Central memory CD4-positive, alpha-beta T cell (primary cell): ENCODE measurements at places on chromosomes 2 and 18.

DNA sequence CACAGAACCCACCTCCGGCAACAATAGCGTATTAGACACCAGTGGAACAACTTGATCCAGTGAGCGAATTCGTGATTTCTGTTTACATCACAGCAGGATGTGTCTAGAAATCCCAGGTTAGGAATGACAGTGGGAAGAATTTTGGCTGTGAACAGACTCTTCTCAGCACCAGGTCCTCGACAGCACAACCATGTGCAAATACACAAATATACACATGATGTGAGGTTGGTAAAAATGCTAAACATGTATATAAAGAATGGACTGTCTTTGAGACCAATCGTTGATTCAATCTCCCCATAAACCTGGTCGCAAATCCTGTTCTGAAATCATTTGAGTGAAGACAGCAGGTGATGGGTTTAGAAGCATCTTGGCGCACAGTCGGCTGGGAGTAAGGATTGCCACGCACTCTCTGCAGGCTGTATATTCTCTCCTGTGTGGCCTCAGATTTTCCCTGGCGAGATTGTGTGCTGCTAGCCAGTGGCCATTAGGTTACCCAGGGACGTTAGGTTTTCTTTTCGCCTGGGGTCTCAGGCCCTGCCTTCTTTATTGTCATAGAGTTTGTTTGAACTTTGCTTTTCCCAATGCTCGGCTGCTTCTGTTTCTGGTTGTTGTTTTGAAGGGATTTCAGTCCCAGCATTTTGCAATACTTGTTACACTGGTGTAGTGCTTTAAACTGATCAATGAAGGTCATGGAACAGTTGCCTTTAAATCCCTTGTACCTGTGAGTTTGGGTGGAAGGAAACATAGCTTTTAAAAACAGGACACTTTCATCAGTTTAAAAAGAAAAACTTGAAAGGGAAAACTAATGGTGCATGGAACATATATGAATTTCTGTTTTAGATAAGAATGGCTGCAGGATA lies 147.3 kb downstream of the ALPK2 start:
- no peak for DNase-seq

GRCh38 chr2:212777020-212777491 lies 238.5 kb upstream of the ERBB4 start:
- peak; percentile 7 for DNase-seq

DNA sequence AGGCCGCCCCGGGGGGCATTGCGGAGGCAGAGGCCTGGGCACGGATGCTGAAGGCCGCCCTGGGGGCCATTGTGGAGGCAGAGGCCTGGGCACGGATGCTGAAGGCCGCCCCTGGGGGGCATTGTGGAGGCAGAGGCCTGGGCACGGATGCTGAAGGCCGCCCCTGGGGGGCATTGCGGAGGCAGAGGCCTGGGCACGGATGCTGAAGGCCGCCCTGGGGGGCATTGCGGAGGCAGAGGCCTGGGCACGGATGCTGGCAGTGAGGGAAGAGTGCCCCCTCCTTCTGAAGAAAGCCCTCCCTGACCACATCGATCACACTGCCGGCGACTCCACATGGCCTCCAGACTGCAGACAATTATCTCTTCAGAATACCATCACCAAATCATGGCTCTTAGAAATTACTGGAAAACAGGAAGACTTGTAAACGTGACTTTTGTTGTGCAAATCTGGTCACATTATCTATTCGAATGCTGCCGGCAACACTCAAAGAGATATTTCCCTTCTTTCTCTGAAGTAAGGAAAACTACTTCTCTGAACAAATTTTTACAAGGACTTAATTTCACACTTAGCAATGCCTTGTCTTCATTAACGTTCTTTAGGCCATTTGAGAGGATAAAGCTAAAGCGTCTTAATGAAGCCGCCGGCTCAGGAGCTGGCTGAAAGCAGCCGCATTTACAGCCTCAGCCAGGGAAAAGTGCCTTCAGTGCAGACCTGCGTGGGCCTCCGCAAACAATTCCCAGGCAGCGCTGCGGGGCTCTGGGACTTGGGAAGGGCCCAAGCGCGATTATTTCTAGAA lies 18.1 kb upstream of the SNTG2 start:
- DNase-seq = no peak

GRCh38 chr2:39796134-39796533 lies 17.1 kb upstream of the THUMPD2 start:
- DNase-seq = no peak

DNA sequence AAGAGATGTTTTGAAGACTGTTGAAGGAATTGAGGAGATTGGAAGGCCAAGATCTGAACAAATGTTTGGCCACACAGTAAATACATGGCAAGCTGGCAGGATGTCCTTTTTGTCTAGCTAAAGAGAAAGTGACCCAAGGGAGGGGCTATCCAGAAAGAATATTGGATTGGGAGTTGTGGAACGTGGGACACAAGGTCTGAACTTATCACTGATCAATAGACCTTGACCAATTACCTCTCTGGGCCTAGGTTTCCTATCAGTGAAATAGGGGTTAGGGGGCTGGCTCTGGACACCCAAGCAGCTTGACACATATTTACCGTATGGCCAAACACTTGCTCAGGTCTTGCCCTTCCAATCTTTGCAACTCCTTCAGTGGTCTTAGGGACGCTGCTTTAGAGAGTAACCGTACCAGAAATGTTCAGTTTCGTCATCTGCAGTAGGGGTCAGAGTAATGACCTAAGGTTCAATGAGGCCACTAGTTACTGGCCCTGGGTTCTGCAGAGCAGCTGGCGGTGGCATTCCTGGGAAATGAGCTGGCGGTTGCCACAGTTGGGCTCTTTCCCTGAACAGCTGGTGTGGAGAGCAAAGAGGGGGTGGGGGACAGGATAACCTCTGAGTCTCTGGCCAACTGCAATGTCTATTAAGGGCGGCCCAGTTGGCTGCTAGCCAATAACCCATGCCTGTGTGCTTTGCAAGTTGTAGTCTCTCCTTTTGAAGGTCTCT lies 70.1 kb upstream of the STPG4 start:
- no peak for DNase-seq

- no peak for DNase-seq
These were observed 105.8 kb downstream of the ARHGAP28 start for GRCh38 chr18:6835345-6835744.

DNA sequence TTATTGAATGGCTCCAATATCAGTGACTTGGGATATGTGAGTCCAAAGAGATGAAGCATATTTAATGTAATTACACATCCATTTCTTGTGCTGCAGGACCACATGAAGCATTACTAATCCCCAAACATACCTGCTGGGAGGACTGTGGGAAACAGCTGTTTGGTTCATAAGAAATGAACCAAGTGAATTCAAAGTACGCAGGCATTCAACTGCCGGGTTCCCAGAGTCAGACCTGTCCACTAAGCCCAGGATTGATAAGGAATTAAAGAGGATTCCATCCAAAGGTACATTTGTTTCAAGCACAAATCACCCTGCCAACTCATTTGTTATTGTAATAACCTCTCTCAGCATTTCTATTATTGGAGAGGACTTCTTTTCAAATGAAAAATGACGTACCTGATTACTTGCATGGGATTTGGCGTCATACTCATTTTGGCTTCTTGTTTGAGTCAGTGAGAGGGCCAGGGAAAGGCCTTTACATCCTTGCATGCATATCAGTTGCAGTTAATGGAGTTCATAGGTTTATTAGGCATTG lies 230.7 kb downstream of the TXNL1 start:
- no peak for DNase-seq

DNA sequence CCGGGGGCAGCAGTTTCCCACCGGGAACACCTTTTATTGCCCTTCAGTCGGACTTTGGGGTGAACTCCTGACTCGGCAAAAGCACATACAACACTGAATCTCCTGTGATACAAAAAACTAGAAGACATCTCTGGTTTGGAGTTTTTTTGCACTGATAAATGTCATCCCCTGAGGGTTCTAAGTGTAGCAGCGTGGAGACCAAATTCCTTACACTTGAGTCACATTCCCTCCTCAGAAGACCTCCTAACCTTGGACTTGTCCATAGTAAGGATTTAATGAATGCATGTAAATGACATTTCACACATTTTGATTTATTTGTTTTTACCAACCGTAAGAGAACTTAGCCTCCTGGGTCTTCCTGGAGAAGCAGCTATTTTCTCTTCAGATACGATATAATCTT lies 54.0 kb upstream of the GPR45 start:
- DNase-seq = no peak

GRCh38 chr2:172288603-172289002 lies 138.8 kb upstream of the ITGA6 start:
- peak; percentile 38 for DNase-seq

DNA sequence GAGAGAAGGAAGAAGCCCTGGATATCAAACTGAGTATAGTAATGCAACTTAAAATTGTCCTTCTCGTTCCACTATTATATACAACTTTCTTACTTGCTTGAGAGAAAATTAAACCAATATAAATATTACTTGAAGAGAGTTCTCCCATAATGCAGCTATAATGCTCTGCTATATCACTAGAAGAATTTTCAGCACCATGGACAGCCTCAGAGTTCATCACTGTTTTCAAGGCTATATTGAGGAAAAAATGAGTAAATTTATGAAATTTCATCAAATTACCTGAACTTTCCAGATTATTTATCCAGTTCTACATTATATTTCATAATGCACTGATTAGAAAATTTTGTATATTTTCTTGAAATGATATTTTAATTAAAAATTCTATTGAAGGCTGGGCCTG lies 1053.5 kb upstream of the FAM98A start:
- DNase-seq = no peak

DNA sequence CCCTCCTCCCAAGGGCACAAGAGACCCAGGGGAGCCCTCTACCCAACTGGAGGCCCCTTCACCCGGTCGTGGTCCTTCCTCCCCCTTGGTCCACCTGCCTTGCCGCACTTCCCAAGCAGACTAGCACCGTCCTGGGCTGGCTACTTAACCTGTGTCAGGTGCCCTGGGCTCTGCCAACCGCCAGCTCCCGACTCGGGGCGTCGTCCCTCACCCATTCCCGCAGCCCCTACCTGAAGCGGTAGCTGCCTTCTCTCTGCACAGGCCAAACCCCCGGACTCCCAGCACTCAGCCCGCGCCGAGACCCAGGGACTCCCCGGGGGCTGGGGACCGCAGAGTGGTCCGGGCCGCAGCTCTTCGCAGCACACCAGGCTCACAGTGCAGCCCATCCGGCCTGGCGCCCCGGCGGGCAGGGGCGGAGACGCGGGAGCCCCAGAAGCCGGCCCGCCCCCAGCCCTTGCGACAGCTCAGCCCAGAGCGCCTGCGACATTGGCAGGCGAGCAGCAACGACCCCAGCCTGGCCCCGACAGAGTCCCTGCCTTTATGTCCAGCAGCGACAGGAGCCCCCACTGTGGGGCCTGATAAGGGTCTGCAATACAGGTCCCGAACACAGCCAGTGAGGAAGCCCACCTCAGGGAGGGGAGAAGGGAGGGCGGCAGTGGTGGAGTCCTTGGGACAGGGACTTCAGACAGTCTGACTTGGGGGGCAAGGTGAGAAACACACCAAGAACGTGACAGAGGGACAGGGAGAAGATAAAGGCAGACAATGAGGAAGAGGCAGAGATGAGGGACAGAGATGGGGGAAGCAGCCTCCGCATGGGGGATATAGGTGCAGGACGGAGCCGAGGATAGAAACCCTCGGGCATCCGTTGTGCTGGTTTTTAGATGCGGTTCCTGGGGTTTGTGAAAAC lies 31.0 kb upstream of the TNS1 start:
- DNase-seq = no peak

- DNase-seq = no peak
These were observed 508.5 kb downstream of the PID1 start for GRCh38 chr2:228762565-228762964.

- DNase-seq = no peak
These were observed 203.2 kb upstream of the CYP26B1 start for GRCh38 chr2:72350852-72351251.

- no peak for DNase-seq
These were observed 15.5 kb downstream of the CYP1B1 start for GRCh38 chr2:38060236-38061018.

GRCh38 chr2:30491225-30491624 lies 44.2 kb downstream of the LCLAT1 start:
- no peak for DNase-seq

DNA sequence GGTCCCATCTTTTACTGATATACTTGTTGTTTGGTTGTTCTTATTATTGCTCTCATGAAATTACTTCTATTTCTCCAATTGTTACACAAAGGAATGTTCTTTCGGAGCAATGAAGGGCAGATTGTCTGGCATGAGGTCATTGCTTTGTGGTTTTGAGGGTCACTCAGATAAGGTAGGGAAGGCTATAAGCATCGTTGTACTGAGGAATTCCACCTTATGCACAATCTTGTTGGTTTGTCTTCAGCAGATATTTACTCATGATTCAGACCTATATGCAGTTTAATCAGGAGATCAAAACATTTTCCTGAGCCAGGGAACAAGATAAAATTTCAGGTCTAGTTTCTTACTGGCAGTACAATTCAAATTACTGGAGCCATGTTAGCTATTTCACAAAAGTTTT lies 163.0 kb upstream of the SPHKAP start:
- DNase-seq = no peak

DNA sequence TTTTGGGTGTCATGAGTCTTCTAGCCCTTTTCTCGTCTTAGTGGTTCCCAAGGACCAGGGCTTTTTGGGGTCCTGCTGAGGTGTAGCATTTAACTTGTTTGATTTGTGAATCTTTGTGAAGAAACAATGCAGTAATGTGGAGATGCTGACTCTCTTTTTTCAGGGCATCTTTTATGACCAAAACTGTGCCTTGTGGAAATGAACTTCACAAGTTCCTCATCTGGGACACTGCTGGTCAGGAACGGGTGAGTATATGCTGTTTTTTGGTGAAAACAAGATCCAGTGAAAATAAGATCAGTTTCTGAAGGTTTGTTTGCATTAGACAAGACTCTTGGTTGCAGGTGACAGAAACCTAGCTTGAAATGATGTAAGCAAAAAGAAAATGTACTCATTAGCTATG lies 83.9 kb downstream of the RAB31 start:
- DNase-seq = no peak

- peak; percentile 56 for DNase-seq
These were observed at the start of gene MTA3 for GRCh38 chr2:42568401-42569115. TSS of gene MTA3 (plus strand) at chr2:42568632. CDS start at chr2:42568746, 114 bp downstream.

DNA sequence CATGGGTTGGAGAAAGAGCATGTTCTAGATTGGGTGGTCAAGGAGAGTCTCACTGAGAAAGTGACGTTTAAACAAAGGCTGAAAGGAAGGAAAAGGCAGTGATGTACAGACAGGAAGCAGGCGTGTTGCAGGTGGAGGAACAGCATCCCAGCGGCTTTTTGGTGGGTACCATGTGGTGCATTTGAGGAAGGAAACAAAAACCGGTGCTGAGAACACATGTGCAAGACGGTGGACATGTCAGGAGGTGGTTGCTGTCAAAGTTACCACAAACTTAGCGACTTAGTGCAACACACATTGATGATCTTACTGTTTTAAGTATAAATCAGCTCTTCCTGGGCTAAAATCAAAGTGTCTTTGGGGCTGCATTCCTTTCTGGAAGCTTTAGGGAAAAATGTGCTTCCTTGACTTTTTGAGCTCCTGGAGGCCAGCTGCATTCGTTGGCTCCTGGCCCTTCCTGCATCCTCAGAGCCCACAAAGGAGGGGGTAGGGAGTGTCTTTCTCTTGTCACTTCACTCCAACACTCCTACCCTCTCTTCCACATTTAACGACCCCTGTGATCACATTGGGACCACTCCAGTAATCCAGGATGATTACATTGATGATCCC lies 380.6 kb downstream of the FBXO15 start:
- no peak for DNase-seq

GRCh38 chr2:129491308-129491707 lies 488.2 kb upstream of the RAB6C start:
- DNase-seq = no peak
